Stimulated activated naive CD4-positive, alpha-beta T cell (primary cell): ENCODE measurements at places on chromosomes 11 and 22.

DNA sequence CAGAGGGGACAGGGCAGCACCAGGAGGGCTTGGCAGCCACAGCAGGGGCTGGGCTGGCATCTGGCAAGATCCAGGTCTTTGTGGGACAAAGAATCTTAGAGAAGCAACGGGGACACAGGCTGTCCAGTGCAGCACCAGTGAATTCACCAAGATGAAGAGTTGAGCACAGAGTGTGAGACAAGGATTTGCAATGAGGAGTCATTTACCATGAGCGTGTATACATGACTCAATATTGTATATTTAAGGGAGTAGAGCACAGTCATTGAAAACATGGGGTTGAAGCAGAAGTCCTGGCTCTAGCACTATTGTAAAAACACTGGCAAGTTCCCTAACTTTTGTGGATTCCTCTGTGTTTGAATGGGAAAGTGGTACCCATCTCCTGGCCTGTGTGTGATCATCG lies 3.5 kb downstream of the APOL1 start:
- no peak for DNase-seq

DNA sequence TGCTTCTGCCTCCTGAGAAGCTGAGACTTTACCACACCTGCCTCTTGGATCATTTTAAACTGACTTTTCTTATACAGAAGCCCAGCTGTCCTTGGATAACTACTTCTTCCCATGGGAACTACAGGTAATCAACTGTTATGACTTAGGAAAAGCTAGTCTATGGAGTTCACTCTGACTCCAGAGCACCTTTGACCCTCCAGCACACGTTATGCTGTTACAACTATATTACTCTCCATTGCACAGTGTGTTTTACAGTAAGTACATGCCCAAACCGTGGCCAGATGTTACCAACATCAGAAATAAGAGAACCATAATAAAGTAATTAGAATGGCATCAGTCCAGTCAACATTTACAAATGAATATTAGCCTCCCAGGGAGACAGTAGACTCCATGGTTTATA lies 21.3 kb upstream of the TSG101 start:
- no peak for DNase-seq

GRCh38 chr11:78210000-78210608 lies 21.4 kb downstream of the USP35 start:
- DNase-seq: no peak

GRCh38 chr11:62981743-62982142 lies 3.0 kb downstream of the SLC22A6 start:
- no peak for DNase-seq

- peak; percentile 40 for DNase-seq
Observed at GRCh38 chr22:39907605-39908097, 6.8 kb downstream of the GRAP2 start.

DNA sequence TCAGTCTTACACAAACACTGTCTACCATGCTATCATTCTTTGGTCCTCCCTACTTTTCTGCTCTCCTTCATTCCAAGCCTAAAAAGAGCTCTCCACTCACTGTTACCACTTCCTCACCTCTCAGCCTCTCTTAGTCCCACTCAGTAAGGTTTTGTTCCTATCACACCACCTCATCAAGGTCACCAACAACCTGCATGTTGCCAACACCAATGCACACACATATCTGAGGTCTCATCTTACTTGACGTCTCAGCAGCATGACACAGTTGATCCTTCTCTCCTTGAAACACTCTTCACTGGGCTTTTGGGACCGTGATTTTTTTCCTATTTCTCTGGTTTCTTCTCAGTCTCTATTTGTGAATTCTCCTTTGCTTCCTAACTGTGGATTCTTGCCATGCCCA lies 8.1 kb downstream of the PISD start:
- DNase-seq: no peak

GRCh38 chr22:24107661-24108060 lies 73.6 kb upstream of the SUSD2 start:
- DNase-seq: no peak

- no peak for DNase-seq
Observed at GRCh38 chr11:120054016-120054752, 83.7 kb downstream of the TRIM29 start.

DNA sequence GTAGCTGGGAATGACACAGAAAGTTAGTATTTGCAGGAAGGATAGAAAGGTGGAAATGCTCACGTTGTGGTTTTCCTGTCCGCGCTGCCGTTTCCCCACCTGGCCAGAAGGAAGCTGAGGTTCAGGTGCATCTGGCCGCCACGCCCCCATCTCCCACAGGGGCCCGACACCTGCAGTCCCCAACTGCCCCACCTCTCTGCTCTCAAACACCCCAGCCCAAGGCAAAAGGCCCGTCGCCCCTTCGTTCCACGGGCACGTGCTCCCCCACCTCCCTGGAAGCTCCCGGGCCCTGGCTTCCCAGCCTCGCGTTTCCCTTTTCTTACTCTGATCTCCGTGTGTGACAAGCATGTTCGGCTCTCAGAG lies 985.1 kb downstream of the BRD1 start:
- no peak for DNase-seq

GRCh38 chr22:47147572-47147971 lies 385.1 kb downstream of the TBC1D22A start:
- no peak for DNase-seq

DNA sequence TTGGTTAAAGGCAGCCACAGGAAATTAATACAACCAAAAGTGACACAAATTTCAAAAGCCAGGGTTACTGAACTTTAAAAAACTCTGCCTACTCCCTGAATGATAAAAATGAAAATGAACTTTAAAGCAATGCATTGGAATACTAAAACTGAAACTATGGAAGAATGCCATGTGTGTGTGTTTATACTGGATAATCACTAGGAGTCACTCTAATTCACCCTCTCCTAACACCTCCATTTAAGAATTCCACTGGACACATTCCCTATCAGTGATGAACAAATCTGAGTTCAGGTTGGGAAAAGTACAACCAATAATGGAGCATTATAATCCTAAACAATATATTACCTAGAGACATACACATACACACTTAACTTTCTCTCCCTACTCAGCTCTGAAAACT lies 27.5 kb upstream of the PLAAT3 start:
- DNase-seq: no peak

- no peak for DNase-seq
Observed at GRCh38 chr11:24386546-24387397, 110.1 kb upstream of the LUZP2 start.

- DNase-seq: no peak
Observed at GRCh38 chr22:44287121-44287693, 25.5 kb downstream of the SHISAL1 start.

GRCh38 chr11:955154-956063 lies 29.7 kb downstream of the AP2A2 start:
- DNase-seq: no peak

- peak; percentile 36 for DNase-seq
Observed at GRCh38 chr22:49827853-49828598, at the start of gene BRD1. TSS of gene BRD1 (minus strand) at chr22:49827873. CDS start at chr22:49824317, 3,556 bp downstream.

DNA sequence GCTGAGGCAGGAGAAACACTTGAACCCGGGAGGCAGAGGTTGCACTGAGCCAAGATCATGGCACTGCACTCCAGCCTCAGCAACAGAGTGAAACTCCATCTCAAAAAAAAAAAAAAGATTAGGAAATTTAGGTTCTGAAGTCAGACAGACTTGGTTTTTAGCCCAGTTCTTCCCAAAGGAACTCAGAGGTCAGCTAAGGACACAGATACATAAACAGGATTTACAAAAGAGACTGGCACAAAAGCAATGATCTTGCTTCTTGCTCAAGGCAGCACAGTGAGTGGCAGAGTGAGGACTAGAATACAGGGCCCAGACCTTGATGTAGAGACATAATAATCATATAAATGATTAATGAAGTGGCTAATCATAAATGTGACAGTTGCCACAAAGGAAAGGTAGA lies 25.4 kb upstream of the RRAS2 start:
- DNase-seq: no peak

GRCh38 chr22:32985899-32986765 lies 72.0 kb downstream of the SYN3 start:
- peak; percentile 27 for DNase-seq

DNA sequence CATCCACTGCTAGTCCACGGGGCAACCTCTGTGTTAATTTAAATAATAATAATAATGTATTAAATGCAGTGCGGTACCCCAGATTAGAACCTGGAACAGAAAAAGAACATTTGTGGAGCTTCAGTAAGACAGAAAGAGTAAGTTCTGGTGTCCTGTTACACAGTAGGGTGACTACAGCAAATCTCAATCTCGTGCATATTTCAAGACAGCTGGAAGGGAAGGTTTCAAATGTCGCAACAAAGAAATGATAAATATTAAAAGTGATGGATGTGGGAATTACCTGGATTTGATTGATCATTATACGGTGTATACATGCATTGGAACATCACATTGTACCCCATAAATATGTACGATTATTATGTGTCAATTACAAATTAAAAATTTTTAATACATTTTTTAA lies 1.7 kb upstream of the RAC2 start:
- DNase-seq: no peak
